Activated CD4-positive, alpha-beta T cell treated with anti-CD3 and anti-CD28 coated beads, Interleukin-2, amount 10 ng/mL, durations not matched to agents 24 days and 14 days (primary cell): ENCODE measurements at places on chromosomes 13 and 19.

DNA sequence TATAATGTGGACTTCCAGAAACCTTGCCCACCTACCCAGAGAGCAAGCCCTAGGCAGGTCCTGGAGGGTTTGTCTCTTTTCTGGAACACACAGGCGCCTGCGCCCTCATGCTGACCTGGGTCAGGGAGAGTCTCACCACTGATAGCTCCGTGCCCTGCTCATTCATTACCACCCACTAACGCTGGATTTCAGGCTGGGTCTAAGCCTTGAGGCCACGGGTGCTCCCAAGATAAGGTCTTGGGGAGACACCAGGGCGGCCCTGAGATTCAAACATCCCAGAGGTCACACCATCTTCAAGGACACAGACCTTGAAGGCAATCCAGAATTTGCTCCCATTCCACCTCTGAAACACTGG lies 5.1 kb downstream of the S1PR2 start:
- DNase-seq = no peak

- no peak for DNase-seq
Observed at GRCh38 chr13:18998389-18998788, 183.2 kb downstream of the TUBA3C start.

DNA sequence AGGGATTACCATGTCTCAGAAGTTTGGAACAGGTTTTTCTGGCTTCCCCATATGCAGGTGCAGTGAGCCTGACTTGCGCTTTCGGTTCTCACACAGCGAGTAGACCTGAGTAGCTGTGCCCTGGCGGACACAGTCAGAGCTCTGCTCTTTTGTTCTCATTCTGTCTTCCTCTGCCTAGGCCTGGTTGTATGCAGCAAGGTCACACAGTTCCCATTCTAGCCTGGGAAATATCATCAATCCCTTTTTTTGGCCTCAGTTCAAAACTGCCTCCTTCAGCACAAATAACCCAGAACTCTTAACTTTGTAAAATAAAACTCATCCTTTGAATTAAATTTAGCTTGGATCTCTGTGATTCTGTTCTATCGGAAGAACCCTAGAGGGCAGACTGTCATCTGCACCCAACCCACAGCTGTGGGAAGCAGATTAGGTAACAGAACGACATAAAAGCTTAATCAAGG lies 10.2 kb downstream of the OXGR1 start:
- DNase-seq = peak; percentile 61

DNA sequence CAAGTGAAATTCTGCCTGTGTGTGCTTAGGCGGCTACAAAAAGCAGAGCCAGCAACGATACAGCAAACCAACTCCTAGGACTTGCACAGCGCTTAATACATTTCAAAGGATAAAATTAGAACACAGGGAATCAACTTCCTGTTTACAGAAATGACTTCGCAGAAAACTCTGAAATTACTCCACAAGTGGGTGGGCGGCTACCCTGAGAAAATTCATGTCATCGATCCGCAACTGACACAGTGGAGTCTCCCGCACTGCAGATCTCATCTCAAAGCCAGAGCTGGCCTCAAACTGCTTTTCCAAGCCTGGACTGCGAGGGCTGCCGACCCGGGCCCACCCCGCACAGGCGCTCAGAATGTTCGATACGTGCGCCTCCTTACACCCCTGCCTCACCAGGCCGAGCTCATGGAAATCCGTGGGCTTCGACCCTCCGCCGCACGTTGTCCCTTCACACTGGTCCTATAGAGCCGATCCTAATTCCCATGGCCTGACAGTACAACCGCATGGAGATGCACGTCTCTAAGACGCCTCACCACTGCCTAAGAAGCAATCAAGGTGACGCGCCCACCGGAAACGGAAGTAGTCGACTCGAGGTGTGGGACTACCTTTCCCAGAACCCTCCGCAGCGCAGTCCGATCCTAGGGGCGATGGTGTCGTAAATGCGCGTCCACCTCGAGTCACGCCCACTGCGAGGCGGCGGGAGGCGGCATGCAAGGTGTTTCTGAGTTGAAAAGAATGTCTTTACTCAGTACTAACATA lies at the start of gene ZNF229:
TSS of gene ZNF229 (minus strand) at position 557 of the 759 bp plus-strand sequence. CDS start 5,625 bp downstream, outside the sequence.
- peak; percentile 84 for DNase-seq

DNA sequence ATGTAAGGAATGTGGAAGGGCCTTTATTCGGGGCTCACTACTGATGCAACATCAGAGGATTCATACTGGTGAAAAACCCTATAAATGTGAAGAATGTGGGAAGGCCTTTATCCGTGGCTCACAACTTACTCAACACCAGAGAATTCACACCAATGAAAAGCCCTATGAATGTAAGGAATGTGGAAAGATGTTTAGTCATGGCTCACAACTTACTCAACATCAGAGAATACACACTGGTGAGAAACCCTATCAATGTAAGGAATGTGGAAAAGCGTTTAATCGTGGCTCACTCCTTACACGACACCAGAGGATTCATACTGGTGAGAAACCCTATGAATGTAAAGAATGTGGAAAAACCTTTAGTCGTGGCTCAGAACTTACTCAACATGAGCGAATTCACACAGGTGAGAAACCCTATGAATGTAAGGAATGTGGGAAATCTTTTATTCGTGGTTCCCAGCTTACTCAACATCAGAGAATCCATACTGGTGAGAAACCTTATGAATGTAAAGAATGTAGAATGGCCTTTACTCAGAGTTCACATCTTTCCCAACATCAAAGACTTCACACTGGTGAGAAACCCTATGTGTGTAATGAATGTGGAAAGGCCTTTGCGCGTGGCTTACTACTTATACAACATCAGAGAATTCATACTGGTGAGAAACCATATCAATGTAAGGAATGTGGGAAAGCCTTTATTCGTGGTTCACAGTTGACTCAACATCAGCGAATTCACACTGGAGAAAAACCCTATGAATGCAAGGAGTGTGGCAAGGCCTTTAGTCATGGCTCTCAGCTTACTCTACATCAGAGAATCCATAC lies 44.3 kb downstream of the ZNF585A start:
- no peak for DNase-seq

DNA sequence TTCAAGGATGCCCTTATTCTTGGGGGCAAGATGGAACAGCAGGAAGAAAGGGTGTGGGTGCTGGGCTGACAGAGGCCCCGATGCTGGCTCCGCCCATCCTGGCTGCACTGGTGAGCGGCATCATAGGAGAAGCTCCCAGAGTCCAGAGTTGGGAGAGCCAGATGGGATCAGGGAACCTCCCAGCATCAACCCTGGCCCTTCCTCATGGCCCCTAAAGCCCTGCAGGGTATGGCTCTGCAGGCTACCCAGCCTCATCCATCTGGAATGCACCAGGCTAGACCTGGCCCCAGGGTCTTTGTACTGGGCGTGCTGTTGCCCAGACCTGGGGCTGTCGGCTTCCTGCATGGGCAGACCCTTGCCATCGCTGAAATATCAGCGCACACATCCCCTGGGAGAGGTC lies 7.9 kb upstream of the ELL start:
- no peak for DNase-seq

DNA sequence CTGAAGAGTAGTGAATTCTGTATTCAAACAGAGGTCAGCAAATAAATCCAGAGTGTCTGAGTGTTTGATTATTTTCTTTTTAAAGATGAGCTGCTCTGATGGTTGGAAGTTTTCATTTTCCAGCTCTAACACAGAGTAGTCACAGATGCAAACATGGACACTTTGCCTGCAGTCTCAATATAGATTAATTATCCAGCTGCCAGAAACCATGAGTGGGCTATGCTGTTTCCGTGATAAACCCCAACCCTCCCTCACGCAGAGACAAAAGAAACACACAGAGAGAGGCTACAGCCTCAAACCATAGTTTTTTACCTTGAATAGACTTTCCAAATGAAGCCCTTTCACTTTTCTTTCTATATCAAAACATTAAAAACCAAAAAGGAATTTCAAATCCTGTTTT lies 884.7 kb downstream of the DIAPH3 start:
- DNase-seq = no peak

- peak; percentile 60 for DNase-seq
Observed at GRCh38 chr19:46181388-46181779, 33.3 kb downstream of the IGFL2 start.

GRCh38 chr19:38370299-38370698 lies 4.1 kb upstream of the PSMD8 start:
- no peak for DNase-seq

- no peak for DNase-seq
Observed at GRCh38 chr13:96027496-96027895, 25.7 kb downstream of the UGGT2 start.

DNA sequence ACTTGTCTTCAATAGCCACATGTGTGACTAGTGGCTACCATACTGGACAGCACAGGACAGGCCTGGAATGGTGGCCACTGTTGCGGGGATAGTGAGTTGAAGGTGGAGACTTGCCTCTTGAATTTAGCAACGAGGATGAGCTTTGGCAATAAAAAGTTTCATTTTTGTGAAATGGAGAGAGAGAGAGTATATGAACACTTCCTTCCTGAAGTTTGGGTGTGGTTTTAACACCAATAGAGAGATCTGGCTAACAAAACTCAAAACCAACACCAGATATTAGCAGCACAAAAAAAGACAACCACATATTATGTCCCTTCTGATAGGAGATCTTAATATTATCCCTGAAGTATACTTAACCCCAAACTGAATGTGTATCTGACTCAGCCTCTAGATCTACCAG lies 6.3 kb upstream of the LRFN3 start:
- peak; percentile 70 for DNase-seq

DNA sequence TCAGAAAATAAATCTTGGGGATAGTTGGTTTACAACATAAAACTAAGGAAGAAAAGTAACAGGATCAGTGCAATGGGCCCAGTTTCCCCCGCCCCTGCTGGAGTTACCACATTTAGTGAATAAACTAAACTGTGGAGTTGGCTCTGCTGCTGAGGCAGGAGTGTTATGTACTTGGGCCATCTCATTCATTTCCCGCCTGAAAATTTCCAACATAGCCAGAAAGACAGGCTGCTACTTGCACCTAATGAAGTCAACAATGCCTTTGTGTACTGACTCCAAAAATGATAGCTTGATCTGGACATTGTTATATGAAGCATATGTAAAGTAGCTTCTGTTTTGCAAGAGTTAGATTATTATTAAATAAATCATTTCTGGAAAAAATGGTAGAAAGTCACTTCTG lies 7.9 kb upstream of the RNASEH2B start:
- DNase-seq = peak; percentile 49

DNA sequence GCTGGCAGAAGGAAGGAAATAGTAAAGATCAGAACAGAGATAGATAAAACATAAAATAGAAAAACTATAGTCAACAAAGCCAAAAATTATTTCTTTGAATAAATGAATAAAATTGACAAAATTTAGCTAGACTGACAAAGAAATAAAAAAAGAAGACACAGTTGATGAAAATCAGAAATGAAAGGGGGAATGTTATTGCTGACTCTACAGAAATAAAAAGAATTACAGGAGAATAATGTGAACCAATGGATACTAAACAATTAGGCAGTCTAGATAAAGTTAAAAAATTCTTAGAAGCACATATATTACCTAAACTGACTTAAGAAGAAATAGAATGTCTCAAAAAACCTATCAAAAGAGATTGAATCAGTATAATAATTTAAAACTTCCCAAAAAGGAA lies 933.8 kb downstream of the PCDH9 start:
- DNase-seq = no peak

- DNase-seq = no peak
Observed at GRCh38 chr19:31639306-31639705, 290.1 kb upstream of the TSHZ3 start.

DNA sequence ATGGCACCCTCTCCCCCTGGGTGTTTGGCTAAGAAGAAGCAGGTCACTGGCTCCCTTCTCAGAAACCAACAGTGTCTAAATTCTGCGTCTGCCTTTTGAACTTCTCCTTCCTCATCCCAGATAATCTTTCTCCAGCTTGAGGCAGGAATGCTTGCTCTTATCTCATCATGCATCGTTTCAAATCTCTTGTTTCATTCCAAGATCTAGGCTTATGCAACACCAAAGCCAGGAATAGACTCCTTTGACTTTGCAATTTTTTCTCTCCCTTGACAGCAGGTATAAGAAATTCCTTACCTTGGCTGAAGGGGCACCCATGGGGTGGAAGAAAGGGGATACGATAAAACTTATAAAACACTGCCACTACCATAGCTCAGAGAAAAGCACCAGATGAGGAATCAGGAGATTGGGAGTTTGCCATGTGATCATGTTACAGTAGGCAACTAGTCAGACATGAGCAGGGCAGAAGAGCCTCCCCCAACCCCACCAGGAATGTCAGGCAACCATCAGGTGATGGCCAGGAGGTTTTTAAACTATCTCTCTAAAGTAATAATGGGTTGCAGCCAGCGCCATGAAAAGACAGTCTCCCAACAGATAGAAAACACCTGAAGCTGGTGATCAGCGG lies 498.9 kb downstream of the KLF12 start:
- DNase-seq = no peak

- no peak for DNase-seq
Observed at GRCh38 chr13:73898276-73898675, 235.9 kb downstream of the KLF12 start.

DNA sequence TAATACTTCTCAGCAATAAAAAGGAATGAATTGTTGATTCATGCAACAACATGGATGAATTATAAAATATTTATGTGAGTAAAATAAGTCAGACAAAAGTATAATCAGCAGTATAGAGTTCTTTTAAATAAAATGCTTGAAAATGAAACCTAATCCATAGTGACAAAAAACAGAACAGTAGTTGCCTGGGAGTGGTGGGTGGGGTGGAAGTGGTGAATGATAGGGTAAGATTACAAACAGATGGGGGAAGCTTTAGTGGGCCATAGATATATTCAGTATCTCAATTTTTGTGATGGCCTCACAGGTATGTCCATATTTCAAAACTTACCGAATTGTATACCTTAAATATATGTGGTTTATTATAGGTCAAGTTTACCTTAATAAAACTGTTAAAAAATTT lies 124.9 kb upstream of the UBL3 start:
- no peak for DNase-seq

GRCh38 chr19:33532859-33533460 lies 11.4 kb upstream of the PEPD start:
- no peak for DNase-seq

GRCh38 chr13:67193979-67194378 lies 36.2 kb downstream of the PCDH9 start:
- no peak for DNase-seq

GRCh38 chr19:12788042-12788681 lies 3.1 kb upstream of the JUNB start:
- no peak for DNase-seq

- no peak for DNase-seq
Observed at GRCh38 chr19:33473653-33474305, 47.8 kb downstream of the PEPD start.

GRCh38 chr13:93805736-93806135 lies 579.1 kb downstream of the GPC6 start:
- DNase-seq = no peak
